ENCODE measurements at places on chromosomes 11 and 22.

- no peak for DNase-seq
Observed at GRCh38 chr22:29917052-29917902, 34.3 kb downstream of the MTMR3 start.

GRCh38 chr22:47144076-47144765 is 381.8 kb downstream of the TBC1D22A start:
- no peak for DNase-seq

- DNase-seq, result no peak
Observed at GRCh38 chr11:27696115-27696514, 4.1 kb downstream of the BDNF start.

DNA sequence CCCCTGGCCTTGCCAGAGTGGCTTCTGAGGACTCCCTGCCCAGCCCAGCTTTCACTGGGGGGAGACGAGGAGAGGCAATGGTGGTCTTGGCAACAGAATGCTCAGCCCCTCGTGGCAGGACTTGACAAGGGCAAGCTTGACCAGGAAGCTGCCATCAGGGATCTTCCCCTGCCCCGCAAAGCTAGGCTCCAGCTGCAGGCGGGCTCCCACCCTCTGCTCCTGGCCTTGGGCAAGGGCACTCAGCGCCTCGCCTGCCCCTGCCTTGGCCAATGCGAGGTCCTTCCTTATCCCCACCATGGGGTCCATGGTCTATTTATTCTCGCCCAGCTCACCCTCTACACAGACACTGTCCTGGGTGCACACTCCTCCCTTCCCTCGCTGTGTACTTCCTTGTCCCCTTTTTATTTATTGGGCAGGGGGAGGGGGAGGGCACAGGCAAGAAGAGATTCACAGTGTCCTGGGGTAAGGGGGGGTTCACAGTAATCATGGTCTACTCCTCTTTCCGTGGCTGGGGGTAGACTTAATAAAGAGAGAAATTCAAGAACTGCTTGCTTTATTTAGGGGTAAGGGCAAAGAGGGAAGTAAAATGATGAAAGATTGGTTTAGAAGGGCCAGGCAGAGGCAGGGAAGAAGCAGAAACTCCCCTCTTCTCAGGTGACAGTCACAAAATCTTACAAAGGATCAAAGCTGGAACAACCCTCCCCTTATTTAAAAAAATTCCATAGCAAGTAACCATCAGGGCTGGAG is 1.6 kb downstream of the GPHA2 start:
- DNase-seq, result no peak

DNA sequence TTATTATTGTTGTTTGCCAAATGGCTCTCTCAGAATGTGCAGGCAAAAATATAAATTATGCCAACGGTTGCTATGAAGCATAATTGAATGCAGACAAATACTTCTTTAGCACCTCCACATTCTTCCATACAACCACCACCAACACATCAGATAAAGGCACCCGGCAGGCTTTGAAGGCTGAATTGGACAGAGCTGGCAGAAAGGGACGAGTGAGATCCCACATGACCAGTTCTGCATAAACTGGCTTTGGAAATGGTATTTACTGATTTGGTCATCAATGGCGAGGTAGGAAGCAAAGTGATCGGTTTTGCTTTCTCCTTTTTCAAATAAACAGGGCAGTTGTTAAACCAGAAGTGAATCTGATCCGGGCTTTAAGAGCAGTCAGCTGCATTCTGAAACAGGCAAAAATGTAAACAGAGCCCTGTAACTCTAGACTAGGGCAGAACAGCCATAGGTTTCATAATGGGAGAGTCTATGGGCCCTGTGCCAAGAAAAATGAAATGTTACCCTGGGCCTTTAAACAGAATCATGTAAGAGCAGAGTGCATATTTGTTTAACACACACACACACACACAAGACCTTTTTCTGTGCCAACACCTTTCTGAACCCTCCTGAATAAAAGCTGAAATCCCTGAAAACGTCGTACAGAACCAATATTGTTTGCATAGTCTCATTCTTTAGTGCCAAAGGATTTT is 97.7 kb downstream of the MPPED2 start:
- no peak for DNase-seq

DNA sequence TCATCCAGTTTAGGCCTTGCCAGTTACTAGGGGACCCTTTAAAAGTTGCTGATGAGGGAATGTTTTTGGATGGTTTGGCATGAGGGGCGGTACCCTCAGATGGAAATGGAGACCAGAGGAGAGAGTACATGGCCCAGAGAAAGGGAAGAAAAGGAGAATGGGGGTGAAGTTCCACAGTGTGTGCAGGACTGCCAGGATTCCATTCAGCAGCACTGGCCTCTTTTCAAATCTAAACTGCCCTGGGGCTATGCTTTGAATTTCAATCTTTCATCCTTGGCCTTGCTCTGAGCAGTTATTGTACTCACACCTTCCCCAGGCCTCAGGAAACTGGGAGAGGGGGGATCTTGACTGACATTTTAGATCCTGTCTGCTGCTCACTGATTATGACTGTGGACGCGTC is 3.0 kb downstream of the SLC3A2 start:
- DNase-seq, result no peak

Measured in stimulated activated CD4-positive, alpha-beta T cell treated with anti-CD3 and anti-CD28 coated beads, Interleukin-4, amount 100 ng/mL, for 48 hours (primary cell).